ENCODE measurements at places on chromosomes 6 and 20.

DNA sequence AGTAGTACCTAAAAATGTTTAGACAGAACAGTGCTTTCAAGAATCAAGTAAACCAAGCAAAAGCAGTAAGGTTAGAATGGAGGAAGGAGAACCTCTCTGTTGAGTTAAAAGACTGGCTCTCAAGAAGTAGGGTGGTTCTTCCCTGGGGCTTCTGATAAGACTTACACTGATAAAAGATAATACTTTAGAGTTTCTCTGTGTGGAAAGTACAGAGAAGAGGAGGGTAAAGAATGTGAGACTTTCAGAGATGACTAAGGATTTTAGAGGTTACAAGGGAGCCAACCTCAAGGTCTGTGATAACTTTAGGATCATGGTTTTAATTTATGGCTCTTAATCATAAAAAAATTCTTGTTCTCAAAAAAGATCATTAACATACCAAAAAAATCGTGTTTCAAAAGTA lies 30.9 kb upstream of the ALDH8A1 start:
- no peak for DNase-seq

DNA sequence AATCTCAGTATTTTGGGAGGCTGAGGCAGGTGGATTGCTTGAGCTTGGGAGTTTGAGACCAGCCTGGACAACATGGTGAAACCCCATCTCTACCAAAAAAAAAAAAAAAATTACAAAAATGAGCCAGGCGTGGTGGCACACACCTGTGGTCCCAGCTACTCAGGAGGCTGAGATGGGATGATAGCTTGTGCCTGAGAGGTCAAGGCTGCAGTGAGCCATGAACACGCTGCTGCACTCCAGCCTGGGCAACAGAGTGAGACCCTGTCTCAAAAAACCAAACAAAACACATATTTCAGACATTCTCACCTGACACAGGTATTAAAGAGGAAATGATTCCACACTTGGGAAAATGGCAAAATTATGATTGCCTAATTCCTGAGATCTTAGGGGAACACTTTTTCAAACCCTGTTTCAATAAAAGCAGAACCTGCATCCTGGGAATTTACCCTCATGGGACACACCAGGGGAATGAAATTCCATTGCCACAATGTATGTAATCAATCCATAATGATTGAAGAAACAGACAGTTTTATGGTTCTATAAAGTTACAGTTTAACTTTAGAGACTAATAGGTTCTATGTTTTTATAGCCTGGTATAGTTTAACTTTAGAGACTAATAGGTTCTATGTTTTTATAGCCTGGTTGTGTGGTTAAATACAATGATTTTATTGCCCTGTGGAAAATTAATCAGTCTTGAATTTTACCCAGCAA lies 29.6 kb upstream of the DNAAF9 start:
- DNase-seq, result no peak

DNA sequence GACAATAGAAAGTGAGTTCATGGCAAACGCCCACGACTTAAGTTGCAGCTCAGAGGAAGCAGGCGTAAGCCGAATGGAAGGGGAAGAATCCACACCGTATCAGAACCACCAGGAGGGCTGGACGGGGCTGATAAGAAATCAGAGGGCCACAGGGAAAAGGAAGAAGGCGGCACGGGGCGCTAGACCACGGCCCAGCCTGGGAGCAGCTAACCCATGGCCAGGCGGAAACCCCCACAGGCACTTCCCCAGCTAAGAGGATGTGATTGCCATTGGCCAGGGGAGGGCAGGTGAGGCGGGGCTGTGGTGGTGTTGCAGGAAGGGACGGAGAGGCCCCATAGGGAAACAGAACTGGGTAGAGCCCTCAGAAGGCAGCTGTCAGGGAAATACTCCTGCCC lies 174.0 kb upstream of the AFDN start:
- DNase-seq, result no peak

GRCh38 chr6:166435574-166435973 lies 52.8 kb upstream of the MPC1 start:
- no peak for DNase-seq

DNA sequence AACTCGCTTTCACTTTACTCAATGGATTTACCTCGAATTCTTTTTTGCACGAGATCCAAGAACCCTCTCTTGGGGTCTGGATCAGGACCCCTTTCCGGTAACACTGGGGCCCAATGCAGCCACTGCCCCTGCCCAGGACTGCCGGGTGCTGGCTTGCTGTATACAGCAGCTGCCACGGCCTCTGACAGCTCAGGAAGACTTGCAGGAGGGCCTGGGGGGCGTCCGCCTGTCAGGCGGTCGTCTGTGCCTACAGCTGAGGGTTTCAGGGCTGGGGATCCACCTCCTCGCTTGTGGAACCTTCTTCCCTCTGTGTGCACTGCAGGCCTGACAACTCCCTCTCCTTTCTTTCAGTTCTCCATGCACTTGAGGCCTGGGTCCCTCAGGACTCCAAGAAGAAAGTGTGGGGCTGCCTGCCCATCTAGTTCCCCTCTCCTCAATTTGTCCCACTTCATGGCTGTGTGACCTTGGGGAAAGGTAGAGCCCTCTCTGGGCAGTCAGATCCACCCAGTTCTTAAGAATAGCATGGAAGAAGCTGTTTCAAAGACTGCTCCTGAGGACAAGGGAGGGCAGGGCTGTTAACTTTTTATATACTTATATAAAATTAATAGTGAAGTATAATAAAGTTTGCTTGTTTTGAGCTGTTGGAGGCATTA lies 75.0 kb upstream of the LGSN start:
- DNase-seq, result no peak

DNA sequence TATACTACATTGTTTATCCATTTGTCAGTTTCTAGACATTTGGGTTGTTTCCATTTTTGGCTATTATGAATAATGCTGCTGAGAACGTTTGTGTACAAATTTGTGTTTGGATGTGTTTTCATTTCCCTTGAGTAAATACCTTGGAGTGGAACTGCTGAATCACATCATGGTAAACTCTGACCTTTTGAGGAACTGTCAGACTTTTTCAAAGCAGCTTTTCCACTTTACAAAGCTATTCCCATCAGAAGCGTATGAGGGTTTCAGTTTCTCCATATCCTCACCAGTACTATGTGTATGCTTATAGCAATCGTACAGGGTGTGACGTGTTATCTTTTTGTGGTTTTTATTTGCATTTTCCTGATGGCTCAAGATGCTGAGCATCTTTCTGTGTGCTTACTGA lies 103.7 kb downstream of the MYO6 start:
- no peak for DNase-seq

GRCh38 chr6:157530126-157530525 lies 149.1 kb downstream of the ZDHHC14 start:
- no peak for DNase-seq

GRCh38 chr20:63976980-63977738 lies 2.3 kb downstream of the SAMD10 start:
- DNase-seq, result no peak

GRCh38 chr6:84182001-84182400 lies 45.4 kb downstream of the CEP162 start:
- DNase-seq, result no peak

GRCh38 chr20:51354191-51354768 lies 188.2 kb downstream of the NFATC2 start:
- no peak for DNase-seq

DNA sequence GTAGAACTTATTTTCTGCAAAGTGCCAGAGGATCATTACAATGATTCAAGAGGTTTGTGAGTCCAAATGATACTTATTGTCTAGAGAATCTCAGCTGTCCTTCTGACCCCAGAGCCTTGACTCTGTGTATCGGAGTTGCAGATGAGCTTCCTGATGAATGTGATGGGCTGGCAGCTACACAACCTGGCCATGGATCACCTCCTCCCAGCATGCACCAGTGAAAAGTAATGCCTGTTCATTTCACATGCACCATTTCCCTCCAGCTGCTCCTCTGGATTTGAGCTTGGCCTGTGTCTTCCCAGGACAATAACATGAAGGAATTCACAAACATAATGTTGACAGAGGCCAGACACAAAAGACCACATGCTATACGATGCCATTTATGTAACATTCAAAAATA lies 30.0 kb downstream of the SNHG17 start:
- DNase-seq, result no peak

DNA sequence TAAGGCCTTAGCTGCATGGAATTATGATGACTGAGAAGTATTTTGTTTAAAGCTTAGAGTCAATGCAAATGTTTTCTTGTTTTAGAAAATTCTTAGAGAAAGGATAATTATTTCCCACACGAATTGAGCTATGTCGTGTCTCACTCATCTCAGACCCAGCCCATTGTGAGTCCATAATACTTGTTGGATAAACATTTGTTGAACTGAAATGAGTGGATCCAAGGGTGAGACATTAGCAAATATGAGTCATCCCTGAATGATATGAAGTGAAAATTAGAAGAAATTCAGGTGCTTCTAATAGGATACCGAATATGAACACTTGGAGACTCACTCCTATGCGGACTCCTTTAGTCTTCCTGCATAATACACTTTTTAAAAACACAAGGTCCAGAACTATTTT lies 41.6 kb upstream of the ARMC2 start:
- DNase-seq, result no peak

Measured in NCI-H2081 treated with DMSO at 0.1 percent for 48 hours (cell line).